ENCODE measurements at places on chromosomes 1 and 21. TPM values are rescaled to one million over a fixed set of nuclear protein-coding genes. Genes with fewer than 3 reads are reported as not detected.
A peak's percentile ranks its signal among the peaks of the same experiment; 100 is the strongest.

MAGI3 gene
- total RNA-seq = 7.8 TPM

PGD gene
- total RNA-seq = 146 TPM

ADAMTS1 gene
- total RNA-seq = not detected

SMYD2 gene
- total RNA-seq = 20.8 TPM

HUNK gene
- total RNA-seq = 5.5 TPM

KCNK2 gene
- total RNA-seq = not detected

DNASE2B gene
- not detected for total RNA-seq

C2CD4D gene
- not detected for total RNA-seq

ZBTB7B gene
- total RNA-seq = 22.2 TPM

AGMAT gene
- 0.39 TPM for total RNA-seq

CCDC24 gene
- total RNA-seq = 4.6 TPM

MYOM3 gene
- not detected for total RNA-seq

CFAP107 gene
- total RNA-seq = not detected

PODN gene
- total RNA-seq = not detected

GRCh38 chr1:54507033-54507870 is 40.8 kb upstream of the ACOT11 start:
- DNase-seq = no peak

- no peak for DNase-seq
Observed at GRCh38 chr21:21406921-21407320, 408.7 kb downstream of the NCAM2 start.

DNA sequence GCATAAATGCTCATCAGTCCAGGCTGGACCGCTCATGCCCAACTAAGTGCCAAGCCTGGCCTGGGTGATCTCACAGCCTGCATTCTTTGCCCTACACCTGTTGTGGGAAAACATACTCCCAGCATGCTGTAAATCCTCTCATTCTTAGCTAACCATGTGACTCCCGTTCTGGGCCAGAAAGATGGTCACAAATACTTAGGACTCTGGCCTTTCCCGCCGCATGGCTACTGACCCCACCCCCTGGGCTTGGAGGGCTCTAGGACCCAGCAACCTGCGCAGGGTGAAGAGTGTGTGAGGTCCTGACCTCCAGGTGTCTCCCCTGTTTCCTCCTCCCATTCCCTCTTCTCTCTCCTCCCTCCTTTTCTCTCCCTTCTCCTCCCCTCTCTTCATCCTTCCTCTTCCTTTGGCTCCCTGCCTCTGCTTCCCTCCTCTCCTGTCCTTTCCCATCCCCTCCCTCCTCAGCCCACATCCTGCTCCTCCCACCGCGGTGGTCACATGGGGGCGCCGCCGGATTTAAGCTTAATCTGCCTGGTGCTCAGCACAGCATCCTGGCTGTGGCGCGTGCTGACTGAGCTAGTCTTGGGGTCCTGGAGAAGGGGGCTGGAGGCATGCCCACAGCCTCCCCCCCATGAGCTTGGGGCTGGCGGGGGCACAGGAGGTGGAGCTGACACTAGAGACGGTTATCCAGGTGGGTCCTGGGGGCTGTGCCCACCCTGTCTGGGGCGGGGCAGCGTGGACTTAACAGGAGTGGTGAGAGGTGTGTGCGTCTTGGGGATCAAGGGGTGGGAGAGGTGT is at the start of gene CROCC:
Gene CROCC, plus strand, starts transcription at position 541 of the 795 bp plus-strand sequence. Its CDS starts 88 bp downstream, at position 629.
- peak; percentile 82 for DNase-seq

GRCh38 chr1:160708118-160708517 is 3.5 kb downstream of the CD48 start:
- DNase-seq = peak; percentile 46

DNA sequence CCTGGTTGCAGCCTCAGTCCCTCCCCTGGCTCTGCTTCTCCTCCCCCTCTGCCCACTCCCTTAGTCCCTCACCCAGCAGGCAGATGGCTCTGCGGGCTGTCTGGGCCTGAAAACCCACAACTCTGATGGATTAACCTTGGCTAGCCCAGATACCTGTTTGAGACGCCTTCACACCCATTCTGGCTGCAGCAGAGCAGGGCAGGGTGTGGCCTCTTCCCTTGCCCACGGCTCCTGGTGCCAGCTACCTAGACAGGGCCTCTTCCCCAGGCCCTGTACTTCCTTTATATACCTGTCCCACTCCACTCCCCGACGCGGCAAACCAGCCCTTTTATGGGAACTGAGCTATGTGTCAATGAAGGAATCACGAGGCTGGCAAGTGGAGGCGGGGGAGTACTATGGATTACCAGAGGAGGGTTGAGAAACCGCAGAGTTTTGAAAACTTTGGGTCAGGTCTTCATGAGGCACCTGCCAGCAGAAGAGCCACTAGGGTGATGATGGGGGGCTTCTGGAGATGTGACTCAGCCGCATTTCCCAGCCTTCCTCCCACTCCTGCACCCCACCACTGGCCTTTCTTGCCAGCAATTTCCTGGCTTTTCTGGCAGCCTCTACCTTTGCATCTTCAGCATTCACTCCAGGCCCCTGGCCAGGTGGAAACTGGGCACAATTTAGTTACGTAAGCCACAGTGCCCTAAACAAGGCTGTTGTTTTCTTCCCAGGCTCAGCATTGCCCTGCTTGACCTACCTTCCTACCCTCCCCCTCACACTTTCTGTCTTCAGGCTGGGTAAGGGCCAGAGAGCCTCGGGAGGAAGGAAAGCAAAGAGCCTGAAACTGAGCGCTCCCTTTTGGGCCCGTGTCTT is at the start of gene CHI3L1:
Gene CHI3L1, minus strand, starts transcription at position 259 of the 858 bp plus-strand sequence. Its CDS starts 81 bp downstream, at position 178.
- no peak for DNase-seq

DNA sequence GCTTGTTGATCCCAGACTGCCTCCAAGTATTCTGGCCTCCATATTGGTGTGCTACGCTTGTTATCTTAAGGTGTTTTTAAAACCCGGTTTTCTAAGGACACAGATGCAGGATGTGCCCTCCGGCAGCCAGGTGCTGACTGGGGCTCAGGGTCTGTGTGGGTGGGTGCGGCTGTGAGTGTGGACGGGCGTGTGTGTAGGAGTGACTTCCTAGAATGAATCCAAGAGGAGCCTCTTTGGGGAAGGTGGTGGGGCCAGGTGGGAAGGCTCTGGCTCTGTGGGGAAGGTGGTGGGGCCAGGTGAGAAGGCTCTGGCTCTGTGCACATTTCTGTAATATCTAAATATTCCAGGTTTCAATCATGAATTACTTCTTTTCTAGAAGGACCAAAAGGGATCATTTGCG is 12.8 kb upstream of the TSPEAR start:
- no peak for DNase-seq

DNA sequence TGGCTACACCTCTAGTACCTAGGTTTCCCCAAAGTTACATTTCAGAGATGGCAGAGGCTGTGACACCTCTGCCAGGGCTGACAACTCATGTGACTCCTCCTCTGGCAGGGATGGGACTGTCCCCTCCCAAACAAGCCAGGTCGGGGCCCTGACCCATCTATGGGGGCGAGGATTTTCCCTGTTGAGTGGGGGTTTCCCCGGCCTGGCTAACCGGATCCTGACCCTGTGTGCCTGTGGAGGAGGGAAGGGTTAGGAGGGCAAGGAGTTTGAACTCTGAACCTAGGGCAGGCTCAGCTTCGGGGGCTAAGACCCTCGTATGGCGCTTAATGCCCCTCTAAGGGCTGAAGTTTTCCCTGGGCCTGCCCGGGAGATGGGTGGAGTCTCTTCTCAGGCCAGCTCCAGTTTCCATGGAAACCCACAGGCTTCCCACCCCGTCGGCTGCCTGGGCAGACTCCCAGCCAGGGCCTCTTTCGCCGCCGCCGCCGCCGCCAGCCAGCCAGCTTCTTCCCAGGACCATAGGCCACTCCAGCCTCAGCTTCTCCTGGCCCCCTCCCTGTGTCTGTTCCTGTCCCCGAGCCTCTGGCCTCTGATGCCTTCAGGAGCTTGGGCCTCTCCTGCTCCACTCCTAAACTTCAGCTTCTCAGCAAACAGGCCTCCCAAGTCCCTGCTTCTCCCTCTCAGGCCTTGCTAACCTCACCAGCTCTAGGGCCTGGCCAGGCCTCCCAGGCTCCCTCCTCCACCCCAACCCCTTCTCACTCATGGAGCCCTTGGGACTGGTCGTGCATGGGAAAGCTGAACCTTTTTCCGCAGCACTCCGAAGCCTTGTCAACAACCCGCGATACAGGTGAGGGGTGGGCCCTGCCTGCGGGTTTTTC is at the start of gene BTBD19:
Gene BTBD19, plus strand, starts transcription at position 461 of the 875 bp plus-strand sequence. Its CDS starts 298 bp downstream, at position 759.
- no peak for DNase-seq

- DNase-seq = no peak
Observed at GRCh38 chr1:206664740-206665139, 20.0 kb upstream of the MAPKAPK2 start.

- DNase-seq = no peak
Observed at GRCh38 chr1:51642739-51643142, 25.8 kb downstream of the OSBPL9 start.

DNA sequence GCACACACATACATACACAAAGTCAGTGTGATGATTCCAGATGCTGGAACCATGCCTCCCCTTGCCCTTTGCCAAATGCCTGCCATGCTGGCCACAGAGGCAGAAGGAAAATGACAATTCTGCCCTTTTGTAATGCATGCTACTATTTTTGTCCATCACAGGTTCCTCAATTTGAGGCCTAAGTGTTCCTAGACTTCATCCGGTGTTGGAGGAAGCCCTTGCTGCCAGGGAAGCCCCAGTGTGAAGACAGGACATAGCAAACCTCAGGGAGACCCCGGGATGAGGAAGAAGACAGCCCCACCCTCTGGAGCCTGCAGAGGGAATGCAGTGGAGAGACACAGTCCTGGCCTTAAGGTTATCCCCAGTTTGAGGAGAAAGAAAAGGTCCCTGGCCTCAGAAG is 14.4 kb downstream of the PRR9 start:
- DNase-seq = no peak

- DNase-seq = no peak
Observed at GRCh38 chr1:204336421-204337035, 23.2 kb downstream of the PLEKHA6 start.

DNA sequence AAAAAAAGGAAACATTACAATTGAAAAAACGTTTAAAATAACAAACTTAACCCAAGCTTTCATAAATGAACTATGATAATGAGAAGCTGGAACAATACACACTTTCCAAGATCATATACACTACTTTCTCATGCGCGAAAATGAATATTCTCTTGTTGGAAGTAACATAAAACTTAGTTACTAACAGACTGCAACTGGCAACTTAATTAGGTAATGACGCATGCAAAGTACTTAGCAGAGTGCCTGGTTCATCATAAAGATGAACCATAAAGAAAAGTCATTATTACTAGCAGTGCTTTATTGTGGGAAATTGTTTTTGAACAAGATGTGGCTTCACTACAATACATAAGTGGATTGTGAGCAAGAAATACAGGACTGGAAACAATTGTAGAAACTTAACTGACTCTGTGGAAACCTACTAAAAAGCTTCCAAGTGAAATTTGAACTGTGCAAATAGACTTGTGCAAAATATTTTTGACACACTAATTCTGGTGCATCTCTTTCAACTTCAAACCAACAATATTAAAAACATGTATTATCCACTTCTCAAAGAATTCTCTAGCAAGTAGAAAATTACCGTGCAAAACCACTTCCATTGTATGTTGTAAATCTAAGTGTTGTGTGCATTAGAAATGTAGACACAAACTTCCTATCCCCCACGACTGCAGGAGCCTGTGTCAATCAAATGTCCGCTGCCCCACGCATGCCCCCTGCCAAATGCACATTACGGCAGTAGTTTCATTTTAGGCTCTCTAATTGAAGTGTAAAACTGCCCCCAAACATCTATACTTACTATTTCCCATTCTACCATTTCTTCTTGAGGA is 2.0 kb downstream of the ARHGAP29 start:
- no peak for DNase-seq

DNA sequence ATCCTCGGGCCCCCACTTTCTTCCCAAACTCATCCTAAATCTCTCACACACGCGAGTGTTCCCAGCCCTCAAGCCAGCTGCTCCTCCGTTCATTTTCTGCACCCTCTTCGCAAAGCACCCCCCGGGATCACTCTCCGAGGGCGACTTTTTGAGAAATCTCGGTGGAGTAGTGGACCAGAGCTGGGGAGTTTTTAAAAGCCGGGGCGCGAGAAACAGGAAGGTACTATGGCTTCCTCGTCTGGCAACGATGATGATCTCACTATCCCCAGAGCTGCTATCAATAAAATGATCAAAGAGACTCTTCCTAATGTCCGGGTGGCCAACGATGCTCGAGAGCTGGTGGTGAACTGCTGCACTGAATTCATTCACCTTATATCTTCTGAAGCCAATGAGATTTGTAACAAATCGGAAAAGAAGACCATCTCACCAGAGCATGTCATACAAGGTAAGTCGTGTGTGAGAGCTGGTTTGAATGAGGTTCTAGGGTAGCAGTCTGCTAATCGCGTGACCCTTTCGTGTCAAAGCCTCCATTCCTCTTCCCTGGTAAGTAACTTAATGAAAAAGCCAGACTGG is 800 bp downstream of the DR1 start:
- peak; percentile 56 for DNase-seq

DNA sequence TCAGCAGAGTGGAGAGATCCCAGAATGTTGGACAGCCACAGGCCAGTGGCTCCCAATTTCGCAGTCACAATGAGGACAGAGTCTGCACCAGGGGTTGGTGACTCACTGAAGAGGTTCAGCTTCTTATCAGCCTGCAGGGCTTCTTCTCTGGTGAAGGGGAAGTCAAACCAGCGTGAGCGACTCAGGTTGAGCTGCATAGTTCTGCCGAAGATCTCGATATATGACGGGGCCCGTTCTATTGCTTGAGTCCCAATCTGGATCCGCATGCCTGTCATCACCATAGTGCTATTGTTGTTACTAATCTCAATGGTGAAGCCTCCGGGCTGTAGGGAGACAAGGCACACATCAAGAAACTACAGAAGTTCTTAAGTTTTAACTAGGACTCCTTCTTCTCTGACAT is 58.5 kb downstream of the UBR4 start:
- no peak for DNase-seq

DNA sequence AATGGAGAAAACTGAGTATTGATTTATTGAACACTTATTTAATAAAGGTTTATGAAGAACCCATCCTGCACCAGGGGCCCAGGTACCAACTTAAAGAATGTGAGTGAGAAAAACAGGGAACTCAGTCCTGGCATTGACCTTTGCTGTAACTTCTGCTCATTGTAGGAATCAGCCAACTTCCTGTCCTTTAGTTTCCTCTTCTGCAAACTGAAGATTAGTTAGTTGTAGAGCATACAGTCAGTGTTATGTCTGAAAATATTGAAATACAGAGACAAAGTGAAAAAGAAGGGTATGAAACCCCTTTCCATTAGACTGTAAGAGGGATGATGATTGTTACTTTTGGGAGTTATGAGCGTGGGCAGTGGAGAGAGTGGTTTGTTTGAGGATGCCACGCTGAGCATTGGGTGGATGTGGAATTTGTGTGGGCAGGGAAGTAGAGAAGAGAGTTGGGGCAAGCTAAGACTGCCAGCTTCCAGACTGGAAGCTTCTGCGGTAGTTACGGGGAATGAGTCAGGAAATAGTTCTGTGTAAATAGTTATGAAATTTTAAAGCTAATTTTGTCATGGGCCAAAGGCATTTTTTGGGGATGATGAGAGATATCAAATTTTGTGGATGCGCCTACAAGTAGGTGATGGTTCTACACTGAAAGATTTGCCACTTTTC is 89.2 kb downstream of the GPR88 start:
- DNase-seq = no peak

GRCh38 chr1:228006786-228007048 is at the start of gene WNT3A:
Gene WNT3A, plus strand, starts transcription at chr1:228006998. Its CDS starts 131 bp downstream, at chr1:228007129.
- no peak for DNase-seq

DNA sequence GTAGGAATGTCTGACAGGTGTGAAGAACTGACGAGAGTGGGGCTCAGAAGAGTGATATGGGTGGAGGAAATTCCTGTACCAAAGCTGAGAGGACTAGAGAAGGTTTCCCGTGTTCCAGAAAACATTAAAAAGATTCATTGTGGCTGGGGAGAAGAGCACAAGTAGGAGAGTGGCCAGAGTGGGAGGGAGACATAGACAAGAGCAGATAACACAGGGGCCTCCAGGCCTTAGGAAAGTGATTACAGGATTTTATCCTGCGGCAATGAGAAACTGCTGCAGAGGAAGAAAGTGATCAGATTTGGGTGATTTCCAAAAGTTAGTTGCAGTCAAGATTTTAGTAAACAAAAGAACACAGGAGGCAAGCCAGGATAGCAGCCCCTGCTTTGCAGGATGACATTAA is 7.9 kb downstream of the C8B start:
- DNase-seq = no peak

All from OCI-LY7 (cell line).